ENCODE measurements at places on chromosomes 3 and 15.

DNA sequence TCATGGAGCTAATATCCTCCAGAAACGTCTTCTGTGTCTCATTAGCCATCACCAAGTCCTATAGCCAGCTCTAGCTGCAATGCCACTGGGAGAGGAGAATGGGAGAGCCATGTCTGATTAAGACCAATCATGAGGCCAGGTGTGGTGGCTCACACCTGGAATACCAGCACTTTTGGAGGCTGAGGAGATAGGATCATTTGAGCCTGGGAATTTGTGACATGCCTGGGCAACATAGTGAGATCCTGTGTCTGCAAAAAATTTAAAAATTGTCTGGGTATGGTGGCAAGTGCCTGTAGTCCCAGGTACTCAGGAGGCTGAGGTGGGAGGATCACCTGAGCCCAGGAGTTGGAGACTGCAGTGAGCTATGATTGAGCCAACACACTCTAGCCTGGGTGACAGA, 13.1 kb downstream of the MGLL start:
- no peak for DNase-seq

DNA sequence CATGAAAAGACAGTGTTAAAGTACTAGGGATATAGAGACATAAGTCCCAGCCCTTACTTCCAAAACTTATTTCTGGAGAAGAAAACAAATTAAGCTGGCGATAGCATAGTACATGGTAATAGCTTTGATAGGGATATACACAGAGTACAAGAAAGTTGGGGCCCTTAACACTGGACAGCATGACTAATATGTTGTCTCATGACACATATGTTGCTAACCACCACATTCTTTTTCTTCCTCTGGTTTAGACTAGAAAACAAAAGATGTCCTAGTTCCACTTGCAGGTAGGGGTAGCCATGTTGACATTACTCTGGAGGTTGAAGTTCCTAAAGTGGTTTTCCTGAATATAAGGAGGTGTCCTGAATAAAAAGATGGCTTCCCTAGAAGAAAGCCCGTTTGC, 75.3 kb downstream of the RFX7 start:
- no peak for DNase-seq

GRCh38 chr15:58773024-58773423, 1.9 kb downstream of the MINDY2 start:
- no peak for DNase-seq

- DNase-seq, result no peak
Observed at GRCh38 chr3:46749129-46749528, 31.5 kb upstream of the PRSS50 start.

- no peak for DNase-seq
Observed at GRCh38 chr3:114144909-114145688, 33.8 kb downstream of the DRD3 start.

GRCh38 chr15:41231422-41232226, 556 bp downstream of the CHP1 start:
- DNase-seq, result no peak

DNA sequence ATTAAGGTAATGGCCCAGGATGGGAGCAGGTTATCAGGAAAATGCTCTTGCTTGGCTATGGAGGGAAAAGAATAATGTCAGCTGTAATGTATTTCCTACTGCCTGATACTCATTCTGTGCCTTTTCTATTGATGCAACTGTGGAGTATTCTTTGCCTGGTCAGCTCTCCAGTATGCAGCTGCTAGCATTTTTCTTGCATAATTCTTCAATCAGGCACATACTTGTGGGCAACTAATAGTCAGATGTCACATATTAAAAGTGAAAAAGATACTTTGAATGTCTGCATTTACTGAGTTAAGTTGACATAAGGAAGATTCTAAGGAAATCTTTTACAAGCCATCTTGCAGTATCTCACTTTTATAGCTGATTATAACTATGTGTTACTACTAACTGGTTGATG, 29.5 kb downstream of the CD80 start:
- no peak for DNase-seq

DNA sequence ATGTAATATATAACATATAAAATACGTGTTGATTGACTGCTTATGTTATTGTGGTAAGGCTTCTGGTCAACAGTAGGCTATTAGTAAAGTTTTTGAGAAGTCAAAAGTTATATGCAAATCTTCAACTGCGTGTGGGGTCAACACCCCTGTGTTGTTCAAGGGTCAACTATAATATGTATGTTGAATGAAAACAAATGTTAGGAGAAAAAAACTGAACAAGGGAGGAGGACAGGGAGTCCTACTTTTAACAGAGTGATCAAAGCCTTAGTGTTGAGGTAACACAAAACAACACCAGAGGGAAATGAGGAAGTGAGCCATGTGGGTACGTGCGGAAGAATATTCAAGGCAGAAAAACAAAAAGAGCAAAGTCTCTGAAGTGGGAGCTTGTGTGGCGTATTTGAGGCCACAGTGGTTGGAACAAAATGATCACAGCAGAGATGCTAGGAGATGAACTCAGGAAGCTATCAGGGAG, 62.5 kb downstream of the SFMBT1 start:
- DNase-seq, result no peak

DNA sequence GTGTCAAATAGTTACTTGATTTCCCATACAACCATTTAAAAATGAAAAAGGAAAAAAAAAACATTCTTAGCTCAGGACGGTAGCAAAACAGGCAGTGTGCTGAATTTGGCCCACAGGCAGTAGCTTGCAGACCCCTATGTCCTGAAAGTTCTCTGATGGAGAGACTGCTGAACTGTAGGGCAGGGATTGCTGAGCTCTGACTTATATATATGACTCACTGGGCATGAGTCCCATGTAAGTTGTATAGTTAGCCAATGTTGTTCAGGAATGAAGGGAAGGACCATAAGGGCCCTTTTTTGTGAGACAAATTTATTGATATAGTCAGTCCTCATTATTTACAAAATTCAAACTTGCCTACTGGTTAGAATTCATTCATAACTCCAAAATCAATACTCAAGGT, 36.9 kb upstream of the FRMD4B start:
- no peak for DNase-seq

- DNase-seq, result no peak
Observed at GRCh38 chr3:155161640-155162292, 81.6 kb downstream of the MME start.

DNA sequence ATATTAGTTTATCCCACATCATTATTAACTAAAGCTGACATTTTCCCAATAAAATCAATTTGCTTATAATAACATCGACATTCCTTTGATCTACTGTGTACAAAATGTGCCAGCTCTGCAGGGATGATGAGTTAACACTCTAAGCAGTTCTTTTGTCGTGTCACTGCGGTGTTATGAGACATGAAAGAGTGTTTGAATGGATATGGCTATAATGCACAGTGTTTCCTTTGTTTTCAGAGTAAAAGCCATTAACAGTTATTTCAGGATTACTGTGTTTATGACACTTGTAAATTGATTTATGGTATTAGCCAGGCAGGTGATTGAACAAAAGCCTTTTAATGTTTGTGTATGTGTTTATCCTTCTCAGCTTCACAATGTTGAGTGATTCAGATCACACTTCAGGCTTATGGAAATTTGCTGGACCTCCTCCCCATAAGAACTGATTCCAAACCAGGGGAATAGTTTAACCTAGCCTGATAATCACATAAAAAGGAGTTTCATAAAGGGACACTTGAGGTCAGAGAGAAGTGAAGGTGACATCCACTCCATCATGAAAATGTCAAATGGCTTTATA, 115.7 kb downstream of the CHL1 start:
- no peak for DNase-seq

Data from amygdala (tissue), 56 donors.